Caco-2 (cell line): ENCODE measurements at places on chromosomes 6 and 20. TPM values are rescaled to one million over a fixed set of nuclear protein-coding genes. Genes with fewer than 3 reads are reported as not detected.

- peak; percentile 6 for DNase-seq
Measured at GRCh38 chr6:63923139-63923739, 287.6 kb downstream of the PHF3 start.

Gene SLC17A3
- total RNA-seq: not detected in 2 replicates

- DNase-seq: no peak
Measured at GRCh38 chr20:9611921-9612320, 97.5 kb downstream of the LAMP5 start.

Gene OLIG3
- 0.21 TPM in 1 of 2 replicates, not detected in the other for total RNA-seq

Gene RSPO4
- total RNA-seq: 0.26 and 0.41 TPM in 2 replicates

DNA sequence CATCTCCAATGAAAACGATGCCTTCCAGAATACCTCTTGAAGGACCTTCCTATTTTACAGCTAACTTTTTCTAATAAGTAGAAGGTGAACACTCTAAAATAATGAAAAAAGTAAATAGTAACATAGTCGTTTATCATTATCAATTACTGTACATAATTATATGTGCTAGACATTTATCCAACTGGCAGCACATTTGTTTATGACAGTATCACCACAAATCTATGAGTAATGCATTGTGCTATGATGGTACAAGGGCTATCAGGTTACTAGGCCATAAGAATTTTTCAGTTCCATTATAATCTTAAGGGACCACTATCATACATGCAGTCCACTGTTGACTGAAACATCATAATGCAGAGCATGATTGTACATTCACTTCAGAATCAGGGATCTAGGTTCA is 68.4 kb downstream of the ATG5 start:
- no peak for DNase-seq

GRCh38 chr20:32115211-32115767 is 5.8 kb downstream of the TM9SF4 start:
- DNase-seq: peak; percentile 26

Gene MEI4
- total RNA-seq: not detected in 2 replicates

DNA sequence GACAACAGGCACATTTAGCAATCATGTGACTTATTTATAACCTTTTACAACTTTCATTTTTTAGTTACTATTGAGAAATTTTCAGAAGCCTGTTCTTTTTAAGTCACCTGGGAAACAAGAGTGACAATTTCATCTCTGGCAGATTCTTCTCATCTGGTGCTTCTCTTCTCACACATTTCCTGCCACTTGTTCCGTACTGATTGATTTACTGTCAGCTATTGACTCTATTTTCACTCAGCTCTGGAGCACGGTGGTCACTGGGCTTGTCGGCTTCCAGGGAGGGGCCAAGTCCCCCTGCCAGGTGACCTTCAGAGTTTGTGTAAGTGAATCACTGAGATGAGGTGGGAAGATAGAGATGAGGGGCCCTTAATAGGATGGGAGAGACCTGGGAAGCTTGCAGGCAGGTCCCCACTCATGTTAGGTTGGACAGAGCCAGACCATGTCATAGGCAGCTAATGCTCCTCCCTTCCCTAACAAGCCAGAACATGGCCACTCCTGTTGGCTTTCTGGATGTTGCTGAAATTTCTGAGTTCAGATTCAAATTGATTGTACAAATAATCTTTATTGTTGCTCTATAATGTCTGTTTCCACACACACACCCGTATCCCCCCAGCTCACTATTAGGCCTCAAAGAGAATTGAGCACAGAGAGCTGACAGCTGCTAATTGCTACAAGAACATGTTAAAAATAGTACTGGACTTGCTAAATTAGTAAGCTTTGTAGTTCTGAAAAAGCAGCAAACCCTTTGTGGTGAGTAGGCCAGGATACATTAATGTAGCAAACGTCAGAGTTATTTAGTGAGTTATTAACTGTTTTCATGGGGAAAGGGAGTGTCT is 13.3 kb downstream of the DUSP22 start:
- no peak for DNase-seq
